Activated naive CD4-positive, alpha-beta T cell treated with anti-CD3 and anti-CD28 coated beads, Interleukin-2, amount 50 U/mL, for 72 hours (primary cell): ENCODE measurements at places on chromosomes 1 and 21. TPM values are rescaled to one million over a fixed set of nuclear protein-coding genes. Genes with fewer than 3 reads are reported as not detected.

The C1orf105 gene
- total RNA-seq = not detected

The EFHD2 gene
- 55.8 TPM for total RNA-seq

The CDK18 gene
- total RNA-seq = 7.9 TPM

The LRRC39 gene
- 0.70 TPM for total RNA-seq

The ARV1 gene
- 15.5 TPM for total RNA-seq

The DSTYK gene
- 13.0 TPM for total RNA-seq

The INAVA gene
- total RNA-seq = 0.88 TPM

GRCh38 chr1:112239683-112240330, 156.2 kb upstream of the CTTNBP2NL start:
- DNase-seq = no peak

DNA sequence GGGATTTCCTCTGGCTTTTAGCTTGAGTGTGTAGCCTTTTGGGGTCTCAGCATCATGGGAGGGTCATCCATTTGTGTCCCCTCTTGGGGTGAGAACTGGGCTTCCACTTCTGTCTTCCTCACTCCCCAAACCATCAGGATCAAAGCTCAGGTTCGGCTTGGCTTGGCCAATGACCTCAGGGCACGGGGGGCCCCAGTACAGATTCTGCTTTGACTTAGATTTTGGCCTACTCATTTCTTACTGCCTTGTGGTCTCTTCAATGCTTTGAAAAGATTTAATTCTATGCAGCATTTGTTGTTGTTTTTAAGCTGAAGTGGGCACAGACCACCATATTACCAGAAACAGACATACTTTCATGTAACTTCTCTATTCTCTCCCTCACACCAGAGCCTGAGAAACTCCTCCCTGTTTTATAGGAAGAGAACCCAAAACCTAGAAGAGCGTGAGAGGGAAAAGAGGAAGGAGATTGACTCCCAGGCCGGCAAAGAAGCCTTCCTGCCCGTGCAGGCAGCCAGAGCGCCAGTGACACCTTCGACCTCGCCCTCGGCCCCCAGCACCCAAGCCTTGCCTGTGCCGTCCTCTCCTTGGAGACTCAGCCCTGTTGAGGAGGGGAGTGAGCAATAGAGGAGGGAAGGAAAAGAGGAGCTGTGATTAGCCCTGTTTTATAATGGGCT, 1.9 kb upstream of the S100A3 start:
- no peak for DNase-seq

DNA sequence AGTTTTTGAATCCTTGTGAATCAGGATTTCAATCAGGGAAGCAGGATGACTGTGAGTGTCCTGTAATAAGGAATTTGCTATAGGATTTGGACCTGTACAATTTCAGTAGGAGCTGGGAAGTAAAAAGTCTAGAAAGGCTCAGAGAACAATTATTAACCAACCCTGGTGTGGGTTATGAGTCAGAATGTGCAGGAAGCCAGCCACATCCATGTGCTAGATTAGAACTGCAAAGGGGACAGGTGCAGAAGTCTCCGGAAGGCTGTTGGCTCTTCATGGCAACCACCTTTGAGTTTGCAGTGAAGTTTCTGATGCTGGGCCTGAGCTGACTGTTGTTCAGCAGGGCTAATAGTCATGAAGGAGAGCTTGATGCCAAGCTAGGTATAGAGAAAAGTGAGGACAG, 70.7 kb downstream of the SPATA46 start:
- DNase-seq = no peak

- DNase-seq = no peak
These were observed 39.9 kb upstream of the AJAP1 start for GRCh38 chr1:4614371-4615137.

DNA sequence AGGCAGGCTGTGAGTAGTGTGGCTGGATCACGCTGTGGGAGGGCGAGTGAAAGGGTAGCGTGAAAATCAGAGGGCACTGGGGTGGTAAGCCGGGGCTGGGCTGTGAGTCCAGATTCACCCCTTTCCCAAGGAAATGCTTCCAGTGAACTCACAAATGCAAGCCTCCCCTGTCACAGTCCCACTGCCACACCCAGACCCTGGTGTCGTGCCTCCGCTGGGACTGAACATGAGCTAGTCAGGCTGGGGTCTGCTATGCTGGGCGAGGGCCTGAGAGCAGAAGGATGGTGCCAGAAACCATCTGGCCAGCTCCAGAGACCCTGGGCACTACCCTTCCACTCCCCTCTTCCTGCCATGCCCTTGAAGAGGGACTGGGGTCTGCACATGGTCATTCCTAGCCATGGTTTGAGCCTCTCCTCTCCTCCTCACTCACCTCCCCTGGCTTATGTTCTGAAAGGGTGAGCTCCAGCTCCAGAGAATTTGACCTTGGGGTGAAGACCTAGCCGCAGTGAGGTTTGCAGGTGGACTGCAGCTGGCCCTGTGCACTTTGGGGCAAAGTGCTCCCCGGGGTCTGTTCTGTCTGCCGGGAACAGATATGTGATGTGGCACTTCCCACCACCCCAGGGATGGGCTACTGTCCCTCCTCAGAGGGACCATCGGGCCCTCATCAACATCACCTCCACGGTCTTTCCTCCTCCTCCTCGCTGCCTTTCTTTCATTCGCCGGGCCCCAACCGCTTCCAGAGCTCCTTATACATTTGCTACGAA, 365.6 kb downstream of the RPS6KC1 start:
- no peak for DNase-seq

DNA sequence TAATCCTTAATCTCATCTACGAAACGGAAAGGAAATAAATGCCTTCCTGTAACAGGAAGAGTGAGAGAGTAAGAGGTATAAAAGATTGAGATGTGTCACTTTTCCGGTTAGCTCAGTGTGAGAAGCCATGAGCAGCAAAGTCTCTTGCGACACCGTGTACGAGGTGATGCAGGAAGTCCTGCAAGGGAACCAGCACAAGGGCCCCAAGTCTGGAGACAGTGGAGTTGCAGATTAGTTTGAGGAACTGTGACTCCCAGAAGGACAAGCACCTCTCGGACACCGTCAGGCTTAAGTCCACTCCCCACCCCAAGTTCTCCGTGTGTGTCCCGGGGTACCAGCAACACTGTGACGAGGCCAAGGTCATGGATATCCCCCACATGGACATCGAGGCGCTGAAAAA, 592.3 kb upstream of the ADGRL2 start:
- no peak for DNase-seq

- no peak for DNase-seq
These were observed 29.1 kb upstream of the C21orf91 start for GRCh38 chr21:17848228-17848627.

DNA sequence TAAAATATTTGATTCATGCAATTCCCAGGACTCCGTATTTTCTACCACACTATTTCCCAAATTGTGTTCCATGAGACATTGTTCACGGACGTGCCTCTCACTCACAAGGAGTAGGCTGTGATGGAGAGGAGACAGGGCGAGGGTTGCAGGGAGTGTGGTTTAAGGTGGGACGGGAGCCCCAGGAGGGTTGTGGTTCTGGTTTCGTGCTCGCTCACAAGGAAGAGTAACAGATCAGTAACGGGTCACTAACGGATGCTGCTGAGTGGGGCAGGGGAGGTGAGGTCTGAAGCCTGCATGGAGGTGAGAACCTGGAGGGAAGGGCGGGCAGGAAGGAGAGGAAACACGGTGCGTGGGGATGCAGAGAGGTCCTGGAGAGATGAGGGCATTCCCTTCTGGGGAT, 28.8 kb downstream of the TFF3 start:
- no peak for DNase-seq

GRCh38 chr1:183032122-183032921, 9.1 kb downstream of the LAMC1 start:
- no peak for DNase-seq

DNA sequence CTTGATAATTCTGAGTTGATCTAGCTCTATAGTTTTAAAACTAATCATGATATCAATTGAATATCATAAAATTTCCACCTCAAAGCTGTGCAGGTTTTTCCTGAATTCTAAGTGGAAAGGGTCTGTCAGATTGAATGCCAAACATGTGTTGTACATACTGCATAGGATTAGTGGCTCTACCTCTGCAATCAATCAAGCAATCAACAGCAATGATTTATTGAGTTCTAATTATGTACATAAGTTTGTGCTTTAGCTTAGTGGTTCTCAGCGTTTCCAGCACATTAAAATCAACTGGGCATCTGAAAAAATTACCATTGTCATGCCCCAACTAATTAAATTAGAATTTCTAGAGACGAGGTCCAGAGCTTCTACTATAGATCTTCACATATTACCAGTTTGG, 251.5 kb downstream of the BACH1 start:
- DNase-seq = no peak

DNA sequence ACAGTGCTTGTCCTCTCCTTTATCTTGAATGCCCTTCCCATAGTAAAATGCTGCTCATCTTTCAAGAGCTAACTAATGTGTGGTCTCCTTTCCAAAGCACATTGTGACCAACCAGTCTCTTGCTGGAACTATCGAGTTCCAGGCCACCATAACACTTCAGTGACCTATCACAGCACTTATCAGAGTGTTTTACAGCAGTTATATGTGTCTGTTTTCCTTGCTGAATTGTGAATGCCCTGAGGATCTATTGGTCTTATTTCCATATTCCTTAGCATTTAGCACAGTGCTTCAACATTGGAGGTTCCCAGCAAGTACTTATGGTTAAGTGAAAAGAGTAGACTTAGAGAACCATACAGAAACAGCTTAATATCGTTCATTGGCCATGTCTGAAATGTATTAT, 264.3 kb downstream of the DYRK1A start:
- no peak for DNase-seq

DNA sequence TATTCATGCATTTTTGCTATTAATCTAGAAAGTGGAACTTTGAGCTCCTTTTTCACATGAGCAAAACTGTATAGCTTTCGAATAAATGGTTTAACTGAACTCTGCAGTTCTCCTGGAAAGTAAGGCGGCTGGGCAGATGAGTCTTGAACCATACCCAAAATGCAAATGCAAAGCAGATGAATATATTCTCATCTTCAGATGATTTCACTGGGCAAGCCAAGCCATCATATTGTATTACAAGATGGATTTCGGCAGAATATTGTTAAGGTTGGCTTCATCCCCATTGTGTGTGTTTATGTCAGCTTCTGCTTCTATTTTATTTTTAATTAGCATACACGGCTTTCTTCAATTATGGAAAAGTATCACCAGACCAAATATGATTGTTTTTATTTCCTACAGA, 209.6 kb downstream of the GREM2 start:
- no peak for DNase-seq

GRCh38 chr1:151402764-151403163, 3.4 kb downstream of the PSMB4 start:
- DNase-seq = no peak

DNA sequence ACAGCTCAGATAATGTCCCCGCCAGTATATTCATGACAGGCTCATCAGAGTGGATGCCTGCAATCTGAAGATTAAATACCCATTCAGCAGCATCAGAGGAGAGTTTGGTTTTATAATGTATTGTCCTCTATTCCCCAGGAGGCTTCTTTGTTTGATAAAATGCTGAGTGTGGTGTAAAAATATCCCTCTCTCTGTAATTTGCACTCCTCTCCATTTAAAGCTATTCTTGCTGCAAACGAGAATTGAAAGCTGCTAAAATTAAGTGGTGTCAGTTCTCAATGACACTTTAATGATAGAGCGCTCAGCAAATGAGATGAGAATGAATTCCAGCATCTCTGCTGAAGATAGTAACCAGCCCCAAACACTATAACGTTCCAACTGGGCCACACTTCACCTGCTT, 205.7 kb upstream of the RRP15 start:
- DNase-seq = no peak

GRCh38 chr1:4655674-4656532, 1.5 kb downstream of the AJAP1 start:
- DNase-seq = peak; percentile 23

- no peak for DNase-seq
These were observed at the start of gene TIAM1 for GRCh38 chr21:31343680-31344480. Gene TIAM1, minus strand, starts transcription at chr21:31344261. Its CDS starts 77,289 bp downstream, at chr21:31266972.

GRCh38 chr1:185860859-185861258, 126.7 kb downstream of the HMCN1 start:
- DNase-seq = no peak

DNA sequence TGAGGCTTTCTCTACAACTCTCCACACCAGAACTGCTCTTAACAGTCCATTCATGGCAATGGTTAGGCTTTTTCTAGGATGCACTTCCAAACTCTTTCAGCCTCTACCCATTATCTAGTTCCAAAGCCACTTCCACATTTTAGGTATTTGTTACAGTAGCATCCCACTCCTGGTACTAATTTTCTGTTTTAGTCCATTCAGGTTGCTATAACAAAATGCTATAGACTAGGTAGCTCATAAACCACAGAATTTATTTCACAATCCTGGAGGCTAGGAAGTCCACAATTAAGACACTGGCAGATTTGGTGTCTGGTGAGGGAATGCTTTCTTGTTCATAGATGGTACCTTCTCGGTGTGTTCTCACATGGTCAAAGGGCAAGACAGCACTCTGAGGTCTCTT, 17.3 kb upstream of the EPS8L3 start:
- no peak for DNase-seq

- peak; percentile 95 for DNase-seq
These were observed 23.0 kb upstream of the NEK2 start for GRCh38 chr1:211698161-211699026.

- DNase-seq = no peak
These were observed 470 bp downstream of the TNR start for GRCh38 chr1:175742790-175743459.

- DNase-seq = no peak
These were observed 258.3 kb downstream of the SRGAP2C start for GRCh38 chr1:121443001-121443540.

GRCh38 chr1:912740-913301, 10.9 kb upstream of the SAMD11 start:
- peak; percentile 50 for DNase-seq

DNA sequence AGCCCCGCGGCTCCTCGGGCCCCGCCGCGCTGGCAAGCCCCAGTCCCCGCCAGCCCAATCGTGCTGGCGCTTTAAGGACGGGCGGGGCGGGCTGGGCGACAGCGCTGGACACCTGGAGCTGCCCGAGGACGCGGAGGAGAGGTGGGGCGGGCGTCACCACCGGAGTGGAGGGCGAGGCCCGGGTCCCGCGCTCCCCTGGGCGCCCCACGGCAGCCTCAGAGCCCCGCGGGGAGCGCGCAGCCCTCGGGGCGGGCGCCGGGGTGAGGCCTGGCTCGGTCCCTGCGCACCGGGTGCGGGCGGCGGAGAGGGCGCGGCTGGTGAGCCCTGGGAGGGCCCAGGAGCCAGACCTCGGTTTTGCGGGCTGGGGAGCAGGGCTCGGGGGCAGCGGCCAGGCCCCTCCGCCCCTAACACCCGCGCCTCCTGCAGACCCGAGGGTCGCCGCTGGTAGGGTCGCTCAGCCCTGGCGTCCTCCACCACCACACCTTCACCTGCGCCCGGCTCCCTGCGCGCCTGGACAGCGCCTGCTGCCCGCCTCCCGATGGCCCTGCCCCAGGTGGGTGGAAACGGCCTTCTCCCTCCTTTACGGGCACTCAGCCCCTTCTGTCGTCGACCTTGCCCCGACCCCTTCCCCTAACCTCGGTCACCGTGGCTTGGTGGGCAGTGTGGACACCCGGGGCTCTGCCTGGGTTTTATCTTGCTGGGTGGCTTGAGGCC, at the start of gene TMEM61:
Gene TMEM61 (plus strand): TSS at position 101 of the 714 bp plus-strand sequence. CDS start 438 bp downstream, at position 539.
- no peak for DNase-seq

GRCh38 chr1:25807480-25808390, 7.7 kb downstream of the SELENON start:
- DNase-seq = no peak

GRCh38 chr1:15191770-15192169, 38.2 kb downstream of the TMEM51 start:
- no peak for DNase-seq

GRCh38 chr1:203516906-203517305, 23.0 kb downstream of the OPTC start:
- DNase-seq = no peak
